Stimulated activated CD8-positive, alpha-beta memory T cell treated with anti-CD3 and anti-CD28 coated beads, Interleukin-2, amount 100 ng/mL, for 1 hour (primary cell): ENCODE measurements at places on chromosomes 11 and 22.

DNA sequence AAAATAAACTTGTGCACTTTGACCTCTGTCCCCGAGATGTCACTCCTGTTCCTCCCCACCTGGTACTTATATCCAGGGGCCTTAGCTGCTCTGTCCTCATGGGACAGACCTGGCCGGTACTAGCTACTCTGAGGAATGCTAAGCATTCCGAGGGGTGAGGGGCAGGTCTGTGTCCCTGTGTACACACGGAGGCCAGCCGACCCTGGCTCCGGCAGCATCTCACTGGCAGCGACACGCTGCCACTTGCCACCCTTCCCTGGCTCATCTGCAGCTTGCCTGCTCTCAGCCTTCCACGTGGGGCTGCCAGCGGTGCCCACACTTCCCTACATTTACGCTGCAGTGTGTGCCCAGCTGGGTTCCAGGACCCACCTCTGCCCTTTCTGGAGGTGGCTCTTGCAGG lies 21.6 kb upstream of the TEF start:
- no peak for DNase-seq

GRCh38 chr22:46747646-46748045 lies 9.6 kb upstream of the CERK start:
- DNase-seq, result no peak

DNA sequence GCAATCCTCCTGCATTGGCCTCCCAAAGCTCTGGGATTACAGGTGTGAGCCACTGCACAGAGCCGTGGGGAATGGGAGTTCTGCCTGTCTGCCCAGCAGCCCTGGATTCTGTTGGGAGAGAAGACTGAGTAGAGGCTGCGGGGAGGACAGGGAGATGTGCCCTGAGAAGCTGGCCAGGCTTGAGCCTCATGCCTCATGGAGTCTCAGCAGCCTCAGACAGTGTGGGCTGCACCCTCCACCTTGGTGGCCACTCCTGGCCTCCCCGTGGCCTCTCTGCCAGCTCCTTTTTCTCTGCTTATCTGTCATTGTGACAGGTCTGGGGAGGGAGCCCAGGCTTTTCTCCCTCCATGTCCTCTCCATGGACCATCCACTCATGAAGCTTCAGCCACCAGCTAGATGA lies 43.2 kb downstream of the DKK3 start:
- no peak for DNase-seq

DNA sequence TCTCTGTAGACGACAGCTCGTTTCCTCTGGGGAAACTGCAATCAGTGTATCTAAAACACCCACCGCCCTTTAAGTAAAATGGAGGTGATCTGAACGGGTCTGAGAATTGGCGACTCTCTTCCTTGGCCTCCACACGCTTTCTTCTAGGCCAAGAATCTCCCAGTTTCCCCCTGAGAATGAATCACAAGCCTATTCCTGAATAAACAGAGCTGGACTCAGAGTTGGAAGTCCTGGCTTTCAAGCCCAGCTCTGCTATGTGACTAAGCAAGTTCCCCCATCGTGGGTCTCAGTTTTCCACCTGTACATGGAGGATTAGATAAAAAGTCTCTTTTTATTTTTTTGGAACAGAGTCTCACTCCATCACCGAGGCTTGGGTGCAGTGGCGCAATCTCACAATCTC lies 200.4 kb downstream of the MN1 start:
- DNase-seq, result no peak

GRCh38 chr11:92357344-92357743 lies 132.7 kb downstream of the FAT3 start:
- no peak for DNase-seq

- no peak for DNase-seq
Observed at GRCh38 chr11:134662629-134663360, 250.8 kb upstream of the B3GAT1 start.
